Nephron progenitor cell (in vitro differentiated cells): ENCODE measurements at places on chromosomes 2 and 18.

DNA sequence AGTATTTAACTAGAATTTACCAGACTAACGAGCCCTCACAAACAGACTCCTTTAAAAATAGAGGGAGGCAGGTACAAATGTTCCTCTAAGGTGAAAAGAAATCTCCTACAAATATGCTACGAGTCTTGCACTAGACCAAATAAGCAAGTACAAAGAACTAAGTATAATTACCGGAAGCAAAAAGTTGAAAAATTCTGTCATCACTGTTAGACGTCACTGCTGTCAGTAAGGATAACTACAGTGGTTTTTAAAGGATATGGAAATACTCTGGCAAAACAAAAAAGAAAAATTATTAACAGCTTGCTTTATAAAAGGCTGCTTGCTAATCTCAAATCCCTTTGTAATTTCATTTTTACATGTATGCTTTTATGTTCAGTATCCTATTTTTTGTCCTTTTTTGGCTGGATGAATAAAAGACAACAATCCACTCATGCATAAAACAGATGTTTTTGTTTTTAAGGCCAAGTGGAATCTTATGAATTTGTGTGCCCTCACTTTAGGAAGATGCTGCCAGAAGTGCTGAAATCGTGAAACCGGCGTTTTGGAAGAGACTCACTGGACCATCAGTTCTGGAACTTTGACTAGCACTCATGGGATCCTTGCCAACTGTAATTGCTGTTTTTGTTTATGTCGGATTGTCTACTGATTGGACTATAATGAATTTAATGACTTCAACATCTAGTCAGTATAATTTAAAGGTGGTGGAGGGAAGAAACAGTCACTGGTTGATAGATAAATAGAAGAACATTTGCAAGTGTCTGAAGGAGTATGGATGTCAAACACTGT is 6.7 kb downstream of the ZNF521 start:
- no peak for DNase-seq

DNA sequence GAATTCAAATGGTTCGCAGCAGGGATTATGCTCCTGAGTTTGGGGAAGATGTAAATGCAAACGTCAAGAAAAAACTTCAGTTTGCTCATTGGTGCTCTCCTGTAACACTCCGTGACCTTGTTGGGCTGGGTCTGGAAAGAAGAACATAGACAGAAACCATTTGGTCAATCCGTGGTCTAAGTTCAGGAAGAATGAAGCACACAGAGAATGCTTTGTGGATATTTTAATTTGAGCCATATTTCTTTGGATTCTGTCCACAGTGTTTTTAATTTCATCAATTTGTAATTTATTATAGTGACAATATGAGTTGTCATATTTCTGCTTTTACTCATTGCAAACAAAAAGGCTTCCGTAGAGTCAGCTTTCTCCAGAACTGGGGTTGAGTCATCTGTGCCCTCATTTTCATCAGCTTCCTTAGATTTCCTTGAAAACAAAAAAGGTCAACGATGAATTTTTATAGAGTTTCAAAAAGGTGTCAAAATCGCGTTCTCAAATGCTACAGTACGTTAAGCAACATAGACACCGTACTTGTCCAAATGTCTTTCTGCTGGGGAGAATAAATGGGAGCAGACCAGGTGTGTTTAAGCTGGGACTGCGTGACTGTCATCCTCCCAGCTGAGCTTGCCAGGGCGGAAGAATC is 606.4 kb downstream of the RNF144A start:
- DNase-seq: no peak

GRCh38 chr2:142104134-142104758 is 26.6 kb downstream of the LRP1B start:
- DNase-seq: no peak

DNA sequence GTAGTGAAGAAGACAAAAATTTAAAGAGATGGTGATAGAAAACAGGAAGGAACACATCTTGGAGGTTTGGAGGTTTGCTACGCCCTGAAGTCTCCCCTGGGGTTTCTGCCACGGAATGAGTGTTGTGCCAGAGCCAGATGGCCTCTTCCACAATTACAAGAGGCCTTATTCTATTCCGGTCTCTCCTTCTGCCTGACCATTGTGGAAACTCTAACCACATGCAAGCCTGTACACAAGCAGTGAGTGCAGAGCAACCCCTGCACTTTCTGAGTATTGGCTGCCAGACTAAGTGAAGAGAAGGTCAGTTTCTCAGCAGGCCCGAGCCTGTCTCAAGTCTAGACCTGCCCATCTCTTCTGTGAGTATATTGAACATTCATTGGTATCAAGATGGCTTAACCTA is 22.7 kb upstream of the MYO1B start:
- no peak for DNase-seq

- DNase-seq: no peak
Measured at GRCh38 chr2:47899915-47900816, 6.1 kb downstream of the FBXO11 start.

DNA sequence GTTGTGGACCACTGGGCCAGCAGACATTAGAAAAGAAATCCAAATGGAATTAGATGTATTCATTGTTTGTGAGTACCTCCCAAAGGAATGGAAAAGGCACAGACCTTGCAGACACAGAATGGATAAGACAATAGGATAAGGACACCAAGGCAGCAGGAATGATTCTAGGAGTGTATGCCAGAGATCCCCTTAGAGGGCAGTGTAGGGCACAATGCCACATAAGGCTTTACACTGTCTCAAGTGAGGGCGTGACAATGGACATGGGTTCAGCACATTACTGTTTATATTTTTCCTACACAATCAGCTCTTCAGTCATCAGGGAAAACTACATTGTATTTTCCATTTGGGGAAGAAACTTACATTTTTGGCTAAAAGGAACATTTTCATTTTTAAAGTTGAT is 250.9 kb downstream of the PTH2R start:
- DNase-seq: no peak

DNA sequence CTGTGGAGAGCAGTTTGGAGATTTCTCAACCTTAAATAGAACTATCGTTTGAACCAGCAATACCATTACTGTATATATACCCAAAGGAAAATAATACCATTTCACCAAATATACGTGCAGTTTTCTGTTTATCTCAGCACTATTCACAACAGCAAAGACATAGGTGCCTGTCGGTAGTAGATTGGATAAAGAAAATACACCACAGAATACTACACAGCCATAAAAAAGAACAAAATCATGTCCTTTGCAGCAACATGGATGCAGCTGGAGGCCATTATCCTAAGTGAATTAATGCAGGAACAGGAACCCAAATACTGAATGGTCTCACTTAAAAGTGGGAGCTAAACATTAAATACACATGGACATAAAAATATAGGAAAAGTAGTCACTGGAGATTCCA is 81.3 kb downstream of the SMCHD1 start:
- no peak for DNase-seq

DNA sequence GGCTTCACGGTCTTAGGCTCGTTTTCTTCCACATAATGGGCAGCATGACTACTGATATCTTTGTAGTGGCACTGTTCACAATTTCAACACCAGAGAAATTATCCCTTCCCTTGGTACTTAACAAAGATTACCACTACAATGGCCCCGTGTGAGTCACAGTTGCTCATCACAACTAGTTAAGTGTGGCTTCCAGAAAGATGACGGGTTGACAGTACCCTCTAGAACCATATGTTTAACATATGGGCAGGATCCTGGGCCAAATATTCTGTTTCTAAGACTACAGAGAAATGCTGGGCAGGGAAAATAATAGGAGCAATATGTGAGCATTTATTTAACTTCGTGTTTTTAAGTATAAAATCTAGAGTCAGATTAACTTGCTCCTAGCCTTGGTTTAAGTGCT is 780.1 kb upstream of the LINC00305 start:
- DNase-seq: no peak

GRCh38 chr18:44679056-44679913 is 1.4 kb upstream of the SETBP1 start:
- DNase-seq: peak; percentile 78

GRCh38 chr2:159362816-159363251 is 76.3 kb upstream of the WDSUB1 start:
- DNase-seq: no peak

- DNase-seq: peak; percentile 80
Measured at GRCh38 chr2:64989126-64989981, at the start of gene SLC1A4. SLC1A4 (plus strand) TSS chr2:64989399; CDS start chr2:64989644, 245 bp downstream.

DNA sequence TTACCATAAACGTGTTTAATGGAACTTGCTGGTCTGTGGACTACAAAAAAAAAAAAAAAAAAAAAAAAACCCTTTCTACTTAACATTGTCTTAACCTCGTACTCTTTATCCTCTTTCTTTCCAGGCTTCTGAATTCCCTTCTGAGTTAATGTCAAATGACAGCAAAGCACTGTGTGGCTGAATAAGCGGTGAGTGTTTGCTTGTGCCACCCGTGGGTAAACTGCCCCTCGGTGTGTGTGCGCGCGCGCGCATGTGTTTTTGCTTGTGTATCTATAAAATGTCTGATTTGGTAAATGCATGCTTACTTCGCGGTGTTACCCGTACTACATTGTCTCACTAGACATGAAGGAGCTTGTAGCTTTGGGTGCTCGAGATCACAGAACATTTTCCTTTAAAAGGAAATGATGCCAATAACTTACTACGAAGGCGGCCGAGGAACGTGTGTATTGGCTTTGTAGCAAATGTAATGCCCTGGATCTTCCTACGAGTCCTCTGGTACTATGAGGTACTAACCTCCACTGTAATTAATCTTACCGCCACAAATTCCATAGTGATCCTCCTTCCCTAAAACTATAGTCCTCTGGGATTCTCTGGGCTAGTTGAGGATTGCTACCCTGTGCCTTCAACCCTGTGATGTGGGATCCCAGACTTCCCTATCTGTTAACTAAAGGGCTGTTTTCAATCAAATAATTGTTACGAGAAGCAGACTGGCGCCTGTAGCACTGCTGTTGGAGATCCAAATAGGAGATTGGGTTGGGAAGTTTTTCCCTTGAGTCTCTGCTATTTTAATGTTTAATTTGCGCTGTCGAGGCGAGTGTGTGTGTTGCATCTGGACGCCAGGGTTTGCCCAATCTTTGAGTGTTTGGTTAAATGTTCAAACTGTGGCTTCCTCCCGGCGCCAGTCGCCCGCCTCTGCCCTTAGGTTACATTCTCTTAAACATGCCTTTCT is 1.1 kb downstream of the ID2 start:
- peak; percentile 32 for DNase-seq

GRCh38 chr2:206361407-206362045 is 81.8 kb upstream of the ADAM23 start:
- no peak for DNase-seq

- peak; percentile 77 for DNase-seq
Measured at GRCh38 chr2:241354668-241355658, 1.1 kb upstream of the FARP2 start.

GRCh38 chr2:27954771-27955383 is 64.3 kb downstream of the BABAM2 start:
- DNase-seq: no peak

DNA sequence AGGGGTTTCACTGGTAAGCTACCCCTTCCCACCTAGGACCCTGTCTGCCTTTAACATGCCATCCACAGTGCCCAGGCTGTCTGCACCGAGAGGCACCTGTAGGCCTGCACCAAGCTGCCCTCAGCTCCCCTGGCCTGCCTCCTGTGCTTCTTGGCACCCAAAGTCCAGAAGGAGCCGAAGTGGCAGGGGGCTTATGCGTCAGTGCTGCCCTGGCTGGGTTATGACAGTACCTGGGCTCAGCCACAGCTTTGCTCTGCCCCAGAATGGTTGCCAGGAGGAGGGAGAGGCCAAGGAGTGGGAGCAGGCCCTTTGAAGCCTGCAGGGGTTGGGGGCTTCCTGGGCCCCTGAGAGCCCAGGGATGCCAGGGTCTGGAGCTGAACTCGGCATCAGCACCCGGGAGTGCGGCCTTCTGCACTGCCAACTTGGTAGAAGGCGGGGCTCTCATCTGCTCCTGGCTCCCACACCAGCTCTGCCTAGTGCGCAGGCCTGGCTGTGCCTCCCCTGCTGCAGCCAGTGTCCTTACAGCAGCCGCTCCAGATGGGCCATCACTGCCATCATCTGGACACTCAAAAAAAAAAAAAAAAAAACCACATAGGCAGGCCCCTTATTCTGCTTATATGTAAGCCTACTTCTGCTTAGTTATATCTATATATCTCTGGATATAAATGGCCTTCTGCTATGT is 155.4 kb downstream of the THSD7B start:
- DNase-seq: no peak

GRCh38 chr2:57869758-57870344 is 176.8 kb upstream of the VRK2 start:
- DNase-seq: no peak

DNA sequence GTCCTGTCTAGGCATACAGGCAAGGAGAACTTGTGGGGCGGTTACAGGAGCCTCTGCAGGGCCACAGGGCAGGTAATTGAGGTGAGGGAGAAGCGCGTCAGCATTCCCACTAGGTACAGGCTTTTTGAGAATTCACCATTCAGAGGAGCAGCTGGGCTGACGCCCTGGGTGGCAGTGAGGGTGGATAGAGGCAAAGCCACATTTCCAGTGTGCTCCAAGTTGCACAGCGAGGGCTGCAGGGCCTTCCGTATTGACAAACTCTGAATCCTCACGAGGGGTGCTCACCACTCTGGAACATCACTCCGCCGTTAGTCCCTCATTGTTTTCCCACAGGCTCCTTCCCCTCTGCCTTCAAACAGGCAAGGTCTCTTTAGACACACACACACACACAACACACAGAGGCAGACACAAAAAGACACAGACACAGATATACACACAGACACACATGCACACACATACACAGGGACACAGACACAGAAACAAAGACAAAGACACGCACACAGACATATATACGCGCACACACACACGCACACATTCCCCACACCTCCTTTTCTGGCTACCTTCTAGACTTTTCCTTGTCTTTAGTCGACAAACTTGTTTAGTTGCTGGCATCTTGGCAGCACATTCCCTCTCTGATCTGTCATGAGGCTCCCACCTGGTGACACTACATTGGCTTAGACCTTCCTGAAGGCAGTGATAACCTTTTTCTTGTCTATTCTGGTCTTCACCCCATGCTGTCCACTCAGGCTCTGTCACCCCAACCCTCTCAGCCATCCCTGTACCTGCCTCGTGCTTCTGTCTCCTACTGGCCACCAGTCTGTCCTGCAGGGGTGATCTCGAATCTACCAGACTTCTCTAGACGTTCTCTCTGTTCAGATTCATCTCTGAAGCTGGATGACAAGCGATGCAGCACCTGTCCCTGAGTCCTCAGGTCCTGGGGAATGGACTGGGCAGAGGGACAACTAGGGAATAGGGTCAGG is 136.8 kb downstream of the ALPK2 start:
- DNase-seq: no peak

DNA sequence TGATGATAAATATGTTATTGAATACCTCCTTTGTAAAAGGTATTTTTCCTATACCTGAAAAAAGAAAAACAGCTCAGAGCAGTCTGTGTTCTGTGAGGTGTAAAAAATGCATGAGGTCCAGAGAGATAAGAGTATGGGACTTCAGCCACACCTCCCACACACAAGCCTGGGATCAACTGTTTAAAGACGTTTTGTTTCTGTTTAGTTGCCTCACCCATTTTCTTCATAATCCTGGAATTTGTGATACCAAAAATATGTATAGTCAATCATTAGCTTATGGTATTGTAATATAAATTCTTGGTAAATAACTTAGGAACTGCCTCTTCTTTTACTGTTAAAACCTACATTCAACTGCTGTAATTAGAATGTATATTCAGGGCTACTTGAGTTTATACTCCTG is 1322.9 kb upstream of the TMEFF2 start:
- DNase-seq: no peak

- DNase-seq: no peak
Measured at GRCh38 chr2:135821190-135821589, 15.8 kb downstream of the LCT start.
